A549 treated with dexamethasone at 1 μM for 4 hours (cell line): ENCODE measurements at places on chromosomes 6 and 20. TPM values are rescaled to one million over a fixed set of nuclear protein-coding genes. Genes with fewer than 3 reads are reported as not detected.

Gene FLRT3
- total RNA-seq: 2.5 to 2.7 TPM (median 2.6 TPM) in 5 replicates

Gene PTGIS
- 0.02 to 0.07 TPM (median 0.06 TPM) in 3 of 5 replicates, not detected in the others for total RNA-seq

Gene AVP
- not detected in 5 replicates for total RNA-seq

Gene TNF
- total RNA-seq: 0.06 TPM in 1 of 5 replicates, not detected in the others

Gene BMP2
- 0.18 to 0.41 TPM (median 0.26 TPM) in 5 replicates for total RNA-seq

Gene SRPK1
- 30.5 to 40.8 TPM (median 36.1 TPM) in 5 replicates for total RNA-seq

Gene CST4
- not detected in 5 replicates for total RNA-seq

Gene MCCD1
- total RNA-seq: not detected in 5 replicates

Gene PDE10A
- total RNA-seq: 21.7 to 28.7 TPM (median 24.1 TPM) in 5 replicates

Gene PPP1R3G
- total RNA-seq: 1.5 to 2.3 TPM (median 2.0 TPM) in 5 replicates

Gene PRRT1
- total RNA-seq: 0.35 to 1.1 TPM (median 0.68 TPM) in 5 replicates

Gene SAMD3
- total RNA-seq: not detected in 5 replicates

Gene MSH5
- total RNA-seq: 8.4 to 14.3 TPM (median 14.1 TPM) in 5 replicates

Gene OVOL2
- total RNA-seq: 0.21 to 0.43 TPM (median 0.33 TPM) in 4 of 5 replicates, not detected in the other

Gene SLC17A3
- total RNA-seq: 0.86 to 1.3 TPM (median 1.1 TPM) in 5 replicates
